ENCODE measurements at places on chromosomes 1 and 21.

DNA sequence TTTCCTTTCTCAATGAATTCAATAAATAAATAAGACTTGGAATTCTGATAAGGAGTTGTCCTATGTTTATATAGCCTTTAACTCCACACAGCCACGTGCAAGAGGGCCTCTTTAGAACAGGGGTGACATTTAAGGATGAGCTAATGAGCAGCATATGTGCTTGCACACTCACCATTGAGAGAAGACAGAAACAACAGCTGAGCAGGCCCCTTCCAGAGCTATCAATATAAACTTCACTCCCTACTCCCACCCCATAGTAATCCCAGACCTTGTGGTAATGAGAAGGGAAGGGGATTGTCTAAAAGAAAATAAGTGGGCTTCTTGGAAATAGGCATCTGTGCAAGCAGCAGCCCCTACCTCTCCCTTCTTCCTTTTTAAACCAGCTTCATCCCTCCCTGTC, 176.0 kb downstream of the SEC16B start:
- DNase-seq, result no peak

- no peak for DNase-seq
Observed at GRCh38 chr21:43812139-43812821, 22.9 kb downstream of the RRP1 start.

- DNase-seq, result no peak
Observed at GRCh38 chr1:50139339-50140181, 30.8 kb downstream of the ELAVL4 start.

DNA sequence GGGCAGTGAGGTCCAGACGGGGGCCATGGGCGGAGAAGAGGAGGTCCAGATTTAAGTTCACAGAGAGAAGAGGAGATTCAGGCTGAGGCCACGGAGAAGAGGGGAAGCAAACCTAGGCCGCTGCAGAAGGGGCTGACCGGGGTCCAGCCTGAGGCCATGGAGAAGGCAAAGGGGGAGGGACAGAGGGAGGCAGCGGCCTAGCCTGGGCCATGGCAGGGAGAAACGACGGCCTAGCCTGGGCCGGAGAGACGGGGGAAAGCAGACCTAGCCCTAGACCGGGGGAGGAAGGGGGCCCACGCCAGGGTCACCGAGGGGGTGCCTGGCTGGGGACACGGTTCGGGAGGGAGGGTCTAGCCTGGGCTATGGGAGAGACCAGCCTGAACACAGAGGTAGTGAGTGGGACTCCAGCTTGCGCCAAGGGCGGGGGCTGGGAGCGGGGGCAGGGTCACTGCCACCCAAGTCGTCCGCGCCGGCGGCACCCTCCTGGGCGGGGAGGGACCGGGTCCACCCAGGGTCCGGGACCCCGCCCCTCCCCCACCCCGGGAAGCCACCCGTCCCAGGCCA, 459 bp downstream of the CAPZB start:
- DNase-seq, result no peak

DNA sequence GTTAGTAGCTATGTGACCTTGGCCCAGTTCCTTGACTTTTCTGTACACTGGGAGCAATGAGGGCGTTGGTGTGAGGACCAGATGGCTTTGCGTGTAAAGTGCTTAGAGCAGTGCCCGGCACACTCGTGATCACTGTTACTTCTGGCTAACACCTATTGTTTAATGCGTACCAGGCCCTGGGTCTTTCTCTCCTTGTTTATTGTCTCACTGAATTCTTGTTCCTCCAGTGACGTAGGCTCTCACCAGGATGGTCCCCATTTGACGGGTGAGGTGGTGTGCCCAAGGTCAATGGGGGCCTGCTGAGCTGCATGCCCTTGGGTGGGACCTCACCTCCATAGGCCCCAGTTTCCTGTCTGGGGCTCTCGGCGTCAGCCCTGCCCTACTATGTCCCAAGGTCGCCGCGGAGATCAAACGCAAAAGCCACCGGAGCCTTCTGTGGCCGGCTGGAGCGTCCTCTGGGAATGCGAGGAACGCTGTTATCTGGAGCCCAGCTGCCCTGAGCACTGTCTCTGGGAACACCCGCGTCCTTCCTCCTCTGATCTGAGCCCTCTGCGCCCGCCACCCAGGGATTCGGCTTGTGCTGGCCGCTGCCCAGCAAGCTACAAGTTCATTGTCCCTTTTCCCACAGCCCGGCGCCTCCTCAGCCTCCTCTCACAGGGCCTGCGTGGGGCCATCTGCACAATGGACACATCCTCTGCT, 28.9 kb downstream of the ALPL start:
- no peak for DNase-seq

DNA sequence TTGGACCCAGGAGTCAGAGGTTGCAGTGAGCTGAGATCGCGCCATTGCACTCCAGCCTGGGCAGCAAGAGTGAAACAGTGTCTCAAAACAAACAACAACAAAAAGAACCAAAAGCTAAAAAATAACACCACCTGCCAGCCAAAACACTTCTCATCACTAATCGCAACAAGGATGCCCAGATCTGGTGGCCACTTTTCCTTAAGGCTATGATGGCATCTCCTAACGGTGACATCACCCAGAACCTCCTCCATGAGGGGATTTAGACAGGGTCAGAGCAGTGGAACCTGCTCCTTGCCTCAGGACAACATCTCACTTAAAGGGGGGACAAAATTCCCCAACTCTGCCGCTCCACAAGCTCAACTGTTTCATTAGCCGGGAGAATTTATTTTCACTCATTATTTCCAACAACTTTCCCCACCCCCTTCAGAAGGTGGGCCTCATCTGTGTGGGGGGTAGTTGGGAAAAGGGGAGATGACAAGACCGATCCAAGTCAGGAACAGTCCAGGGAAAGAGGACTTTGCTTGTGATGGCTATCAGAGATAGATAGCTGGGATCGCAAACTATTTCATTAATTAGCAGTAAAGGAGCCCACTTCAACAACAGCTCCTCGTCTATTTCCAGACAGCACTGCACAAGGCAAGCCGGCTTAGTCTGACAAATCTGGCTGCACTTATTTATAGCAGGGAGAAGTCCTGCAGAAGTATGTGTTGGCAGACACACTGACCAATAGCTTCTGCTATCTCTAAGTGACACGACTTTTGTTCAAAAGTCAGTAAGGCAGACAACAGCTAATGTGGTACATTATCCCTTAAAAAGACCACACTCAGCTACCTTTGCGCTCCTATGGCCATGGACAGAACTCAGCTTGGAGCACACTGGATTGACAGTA, 2.6 kb downstream of the PABPC4 start:
- no peak for DNase-seq

GRCh38 chr1:5705751-5706150, 286.5 kb downstream of the NPHP4 start:
- no peak for DNase-seq

DNA sequence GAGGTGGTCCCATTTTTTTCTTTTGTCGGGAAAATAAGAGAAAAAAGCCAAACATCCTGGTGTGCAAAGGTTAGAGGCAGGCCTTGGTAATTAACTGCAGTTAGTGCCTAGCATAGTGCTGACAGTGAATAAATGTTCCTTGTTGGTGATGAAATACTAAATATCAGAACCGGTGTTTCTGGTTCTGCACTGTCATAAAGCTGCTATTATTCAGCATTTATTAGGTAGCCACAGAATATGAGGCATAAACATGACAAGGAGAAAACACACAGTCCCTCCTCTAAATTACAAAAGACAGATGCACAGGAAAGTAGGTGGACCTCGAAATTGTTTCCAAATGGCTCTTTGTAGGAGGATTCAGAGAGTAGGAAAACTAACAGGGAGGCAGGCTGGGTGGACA, 122.0 kb upstream of the ADGRL2 start:
- DNase-seq, result no peak

DNA sequence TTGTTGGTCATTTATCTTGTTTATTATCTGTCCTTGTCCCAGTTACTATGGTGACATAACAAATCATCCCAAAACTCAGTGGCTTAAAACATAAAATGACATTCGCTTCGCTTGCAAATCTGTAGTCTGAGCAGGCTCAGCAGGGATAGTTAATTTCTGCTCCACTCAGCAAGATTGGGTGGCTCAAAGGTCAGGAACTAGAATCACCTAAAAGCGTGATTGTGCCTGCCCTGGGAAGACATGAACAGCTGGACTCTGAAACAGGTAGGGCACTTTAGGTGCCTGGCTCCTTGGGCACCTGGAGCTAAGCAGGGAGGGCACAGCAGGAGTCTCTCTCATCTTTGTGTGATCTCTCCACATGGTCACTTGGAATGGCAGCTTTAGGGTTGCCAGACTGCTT, 14.7 kb upstream of the TRAF3IP3 start:
- DNase-seq, result no peak

GRCh38 chr21:43609501-43610340, 49.6 kb downstream of the HSF2BP start:
- no peak for DNase-seq

DNA sequence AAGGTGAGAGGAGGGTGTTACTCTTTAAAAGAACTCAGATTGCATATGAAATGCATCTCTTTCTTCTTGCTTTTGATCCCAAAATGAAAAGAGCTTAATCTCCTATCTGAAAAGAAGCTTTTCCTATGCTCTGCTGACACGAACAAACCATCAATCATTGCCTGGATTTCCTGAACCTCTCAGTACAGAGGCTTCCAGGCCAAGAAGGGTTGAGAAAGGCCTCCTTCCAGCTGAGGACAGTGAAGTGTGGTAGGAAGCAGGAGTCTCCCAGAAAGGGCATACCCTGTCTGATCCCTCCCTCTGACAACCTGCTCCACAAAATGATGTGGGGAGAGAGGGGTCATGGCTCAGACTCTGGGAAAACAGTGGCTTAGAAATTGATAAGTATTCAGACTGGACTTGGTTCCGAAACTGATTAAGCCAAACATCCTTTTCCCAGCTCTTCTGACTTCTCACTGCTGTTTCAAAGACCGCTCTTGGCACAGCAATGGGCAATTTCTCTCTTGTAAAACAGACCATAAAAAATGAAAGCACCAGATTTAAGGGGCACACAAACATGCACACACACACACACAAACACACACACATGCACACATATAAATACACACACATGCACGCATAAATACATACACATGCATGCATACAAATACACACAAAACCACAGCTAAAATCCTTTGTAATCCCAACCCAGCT, 310.3 kb downstream of the SIPA1L2 start:
- DNase-seq, result no peak

GRCh38 chr1:215749414-215749813, 182.3 kb downstream of the KCTD3 start:
- DNase-seq, result no peak

DNA sequence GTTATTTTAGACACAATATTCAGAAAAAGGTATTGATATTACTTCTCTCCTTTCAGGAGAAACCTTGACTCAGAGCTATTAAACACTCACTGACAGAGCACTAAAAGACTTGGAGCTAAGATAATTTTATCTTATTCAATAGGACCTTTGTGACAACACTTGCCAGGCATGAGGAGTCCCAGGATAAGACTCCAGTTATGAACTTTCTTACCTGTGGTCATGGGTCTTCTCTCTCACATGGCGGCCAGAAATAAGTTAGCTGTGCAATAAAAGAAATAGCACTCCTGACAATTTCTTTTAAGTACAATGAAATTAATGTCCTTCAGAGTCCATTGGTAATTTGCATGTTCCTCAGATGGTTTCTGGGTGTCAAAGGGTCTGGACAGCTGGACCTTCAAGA, 382.1 kb downstream of the BRINP3 start:
- DNase-seq, result no peak

GRCh38 chr1:168374566-168374965, 93.9 kb downstream of the TBX19 start:
- no peak for DNase-seq

DNA sequence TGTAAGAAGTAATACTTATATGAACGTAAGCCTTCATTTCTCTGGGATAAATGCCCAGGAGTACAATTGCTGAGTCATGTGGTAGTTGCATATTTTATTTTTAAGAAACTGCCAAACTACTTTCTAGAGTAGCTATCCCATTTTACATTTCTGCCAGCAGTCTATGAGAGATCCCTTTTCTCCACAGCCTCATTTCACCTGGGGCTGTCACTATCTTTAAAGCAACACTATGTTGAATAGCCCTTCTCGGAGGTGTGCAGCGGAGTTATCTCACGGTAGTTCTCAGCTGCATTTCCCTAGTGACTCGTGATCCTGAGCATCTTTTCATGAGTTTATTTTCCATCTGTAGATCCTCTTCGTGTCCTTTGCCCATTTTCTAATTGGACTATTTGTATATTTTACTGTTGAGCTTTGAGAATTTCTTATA, 93.4 kb downstream of the ADARB1 start:
- no peak for DNase-seq

- no peak for DNase-seq
Observed at GRCh38 chr1:156347331-156347730, 9.0 kb downstream of the TSACC start.

DNA sequence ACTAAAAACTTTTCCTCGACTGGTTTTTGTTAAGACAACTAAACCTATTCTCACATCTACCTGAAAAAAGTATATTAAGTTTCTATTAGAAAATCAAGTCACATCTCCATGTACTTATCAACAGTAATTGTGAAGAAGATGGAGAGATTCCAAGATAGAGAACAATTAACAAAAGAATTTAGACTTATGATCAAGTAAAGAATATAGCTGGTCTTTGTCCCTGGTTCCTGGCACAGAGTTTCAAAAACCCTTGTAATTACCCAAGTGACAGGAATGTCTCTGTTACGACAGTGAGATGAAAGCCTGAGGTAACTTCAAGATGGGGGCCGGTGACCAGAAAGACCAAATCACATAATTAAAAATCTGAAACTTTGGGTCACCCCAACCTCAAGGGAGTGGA, 91.6 kb downstream of the ASH1L start:
- no peak for DNase-seq

- DNase-seq, result peak; percentile 80
Observed at GRCh38 chr1:230972855-230973271, 5.8 kb downstream of the TTC13 start.

DNA sequence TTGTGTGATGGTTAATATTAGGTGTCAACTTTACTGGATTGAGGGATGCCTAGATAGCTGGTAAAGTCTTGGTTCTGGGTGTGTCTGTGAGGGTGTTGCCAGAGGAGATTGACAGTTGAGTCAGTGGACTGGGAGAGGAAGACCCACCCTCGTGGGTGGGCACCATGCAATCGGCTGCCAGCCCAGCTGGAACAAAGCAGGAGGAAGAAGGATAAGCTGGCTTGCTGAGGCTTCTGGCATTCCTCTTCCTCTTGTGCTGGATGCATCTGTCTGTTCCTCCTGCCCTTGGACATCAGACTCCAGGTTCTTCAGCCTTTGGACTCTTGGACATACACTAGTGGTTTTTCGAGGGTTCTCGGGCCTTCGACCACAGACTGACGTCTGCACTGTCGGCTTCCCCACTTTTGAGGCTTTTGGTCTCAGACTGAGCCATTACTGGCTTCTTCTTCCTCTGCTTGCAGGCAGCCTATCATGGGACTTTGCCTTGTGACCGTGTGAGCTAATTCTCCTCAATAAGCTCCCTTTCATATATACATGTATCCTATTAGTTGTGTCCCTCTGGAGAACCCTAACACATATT, 184.3 kb upstream of the LMO4 start:
- no peak for DNase-seq

All from DND-41 (cell line).